Effector CD4-positive, alpha-beta T cell (primary cell): ENCODE measurements at places on chromosomes 6 and 20.
A peak's percentile ranks its signal among the peaks of the same experiment; 100 is the strongest.

GRCh38 chr20:48214601-48215000 is 429.3 kb upstream of the SULF2 start:
- DNase-seq, result no peak

GRCh38 chr6:108115598-108116058 is 41.1 kb upstream of the OSTM1 start:
- no peak for DNase-seq

GRCh38 chr20:62605236-62605943 is 36.9 kb upstream of the SLCO4A1 start:
- no peak for DNase-seq

GRCh38 chr6:94270091-94270948 is 851.0 kb upstream of the EPHA7 start:
- DNase-seq, result no peak

- no peak for DNase-seq
Measured at GRCh38 chr6:168048724-168049025, 30.3 kb downstream of the FRMD1 start.

- DNase-seq, result peak; percentile 82
Measured at GRCh38 chr6:158559895-158560835, at the start of gene TMEM181. Gene TMEM181 (plus strand): TSS chr6:158560091. CDS start chr6:158560225, 134 bp downstream.
